Epithelial cell of esophagus (primary cell): ENCODE measurements at places on chromosomes 5 and 9.

DNA sequence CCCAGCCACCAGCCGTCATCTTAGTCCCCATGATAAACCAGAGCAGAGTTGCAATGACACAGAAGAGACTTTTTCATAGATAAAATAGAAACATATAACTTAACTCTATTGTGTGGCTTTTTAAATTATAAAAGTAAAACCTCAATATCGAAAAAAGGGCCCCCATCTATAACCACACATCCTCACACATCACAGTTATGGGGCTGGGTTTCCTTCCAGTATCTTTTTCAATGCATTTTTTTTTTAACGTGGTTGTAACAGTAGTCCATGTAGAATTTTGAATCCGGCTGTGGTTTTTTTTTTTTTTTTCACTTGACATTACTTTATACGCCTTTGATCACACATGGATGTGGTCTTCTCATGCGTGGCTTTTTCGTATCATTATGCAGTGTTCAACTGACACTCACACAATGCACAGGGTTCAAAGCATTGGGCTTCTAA lies 77.4 kb downstream of the CFAP77 start:
- no peak for DNase-seq

DNA sequence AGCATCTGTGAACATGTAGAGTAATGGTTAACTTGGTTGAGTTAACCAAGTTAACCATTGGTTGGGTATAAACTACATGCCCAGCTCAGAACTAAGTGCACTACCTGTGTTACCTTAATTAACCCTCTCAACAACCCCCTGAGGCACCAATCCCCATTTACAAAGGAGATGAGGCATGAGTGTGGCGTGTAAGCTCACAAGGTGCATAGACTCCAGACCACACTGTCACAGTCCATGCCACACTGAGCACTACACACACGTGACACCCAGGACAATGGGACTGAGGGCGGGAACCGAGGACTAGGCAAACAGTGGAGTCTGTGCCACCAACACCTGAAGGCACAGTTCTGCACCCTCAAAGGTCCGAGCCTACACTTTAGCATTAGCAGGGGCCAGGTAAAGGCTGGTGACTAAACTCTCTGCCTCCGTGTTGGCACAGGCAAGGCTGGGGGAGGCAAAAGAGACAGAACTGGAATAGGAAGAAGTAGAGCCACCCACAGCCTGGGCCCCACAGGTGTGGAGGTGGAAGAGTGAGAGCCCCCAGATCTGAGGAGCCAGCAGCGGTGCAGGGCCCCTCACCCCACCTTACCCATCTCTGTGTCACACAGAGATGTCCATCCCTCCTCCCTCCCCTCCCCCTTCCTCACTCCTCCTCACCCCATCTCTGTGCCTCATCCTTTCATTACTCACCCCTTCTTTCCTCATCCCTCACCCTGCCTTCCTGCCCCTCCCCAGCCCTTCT lies 2.2 kb upstream of the DNAJB5 start:
- DNase-seq: peak; percentile 76

DNA sequence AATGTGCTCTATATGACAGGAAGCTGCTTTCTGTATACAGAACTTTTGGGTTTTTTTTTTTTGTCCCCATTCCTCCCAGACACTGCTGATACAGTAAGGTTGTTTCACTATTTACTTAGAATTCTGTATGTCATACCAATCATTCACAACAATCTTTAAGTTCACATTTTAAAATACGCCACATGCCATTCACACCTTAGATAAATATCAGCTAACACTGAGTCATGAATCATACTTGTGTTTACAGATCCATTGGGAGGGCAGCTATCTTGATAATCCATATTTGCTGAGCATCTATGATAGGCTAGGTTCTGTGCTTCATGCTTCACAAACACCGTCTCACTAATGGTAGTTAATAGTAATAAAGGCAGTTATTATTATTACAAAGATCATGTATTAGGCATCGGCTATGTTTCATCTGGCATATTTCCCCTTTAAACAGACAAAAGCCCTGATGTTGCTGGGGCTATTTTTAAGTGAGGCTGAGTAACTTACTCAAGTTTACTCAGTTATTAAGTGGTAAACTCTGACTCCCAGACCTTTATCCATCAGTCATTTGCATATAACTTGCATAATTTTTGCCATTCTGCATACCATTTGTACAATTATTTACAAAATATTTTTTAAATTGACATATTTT lies 152.2 kb upstream of the HMHB1 start:
- DNase-seq: peak; percentile 61

DNA sequence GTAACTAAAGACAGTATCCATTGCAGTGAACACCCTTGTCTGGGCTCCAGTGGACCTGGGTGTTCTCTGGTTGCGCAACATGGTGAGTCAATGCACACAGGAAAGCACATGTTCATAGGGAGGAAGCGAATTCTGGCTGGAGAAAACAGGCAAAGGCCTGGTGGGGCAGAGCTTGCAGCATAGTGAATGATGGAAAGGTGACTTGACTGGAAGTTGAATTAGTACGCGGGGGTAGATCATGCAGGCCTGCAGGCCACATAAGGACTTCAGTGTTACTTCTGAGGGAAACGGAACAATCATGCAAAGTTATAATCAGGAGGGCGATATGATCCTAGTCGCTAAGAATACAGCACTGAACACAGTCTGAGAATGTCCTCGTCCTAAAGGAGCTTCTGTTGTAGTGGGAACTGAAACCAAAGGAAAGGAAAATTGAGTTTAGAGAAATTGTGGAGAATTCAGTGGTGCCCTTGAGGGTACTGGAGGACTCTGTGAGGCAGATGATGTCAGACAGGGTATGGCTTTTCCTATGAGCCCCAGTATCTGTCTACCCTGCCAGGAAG lies 71.9 kb upstream of the RANBP3L start:
- peak; percentile 98 for DNase-seq

GRCh38 chr5:68243681-68244080 lies 28.1 kb downstream of the PIK3R1 start:
- DNase-seq: no peak

DNA sequence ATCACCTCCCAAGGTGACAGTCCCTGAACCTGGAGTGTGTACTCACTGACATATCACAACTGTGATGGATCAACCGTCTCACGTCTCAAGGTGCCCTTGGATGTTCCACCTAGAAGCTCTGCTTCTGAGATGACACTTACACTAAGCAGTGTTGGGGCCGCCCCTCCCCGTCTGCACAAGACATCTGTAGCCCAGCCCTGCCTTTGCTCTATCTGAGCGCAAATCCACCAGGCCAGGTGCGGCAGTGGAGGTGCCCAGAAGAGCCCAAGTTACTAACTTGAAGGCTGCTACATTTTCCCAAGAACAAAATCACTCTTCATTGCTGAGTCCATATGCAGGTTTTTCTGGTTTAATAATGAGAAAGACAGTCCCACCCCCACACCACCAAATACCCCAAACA lies 148.3 kb downstream of the FSTL4 start:
- no peak for DNase-seq

DNA sequence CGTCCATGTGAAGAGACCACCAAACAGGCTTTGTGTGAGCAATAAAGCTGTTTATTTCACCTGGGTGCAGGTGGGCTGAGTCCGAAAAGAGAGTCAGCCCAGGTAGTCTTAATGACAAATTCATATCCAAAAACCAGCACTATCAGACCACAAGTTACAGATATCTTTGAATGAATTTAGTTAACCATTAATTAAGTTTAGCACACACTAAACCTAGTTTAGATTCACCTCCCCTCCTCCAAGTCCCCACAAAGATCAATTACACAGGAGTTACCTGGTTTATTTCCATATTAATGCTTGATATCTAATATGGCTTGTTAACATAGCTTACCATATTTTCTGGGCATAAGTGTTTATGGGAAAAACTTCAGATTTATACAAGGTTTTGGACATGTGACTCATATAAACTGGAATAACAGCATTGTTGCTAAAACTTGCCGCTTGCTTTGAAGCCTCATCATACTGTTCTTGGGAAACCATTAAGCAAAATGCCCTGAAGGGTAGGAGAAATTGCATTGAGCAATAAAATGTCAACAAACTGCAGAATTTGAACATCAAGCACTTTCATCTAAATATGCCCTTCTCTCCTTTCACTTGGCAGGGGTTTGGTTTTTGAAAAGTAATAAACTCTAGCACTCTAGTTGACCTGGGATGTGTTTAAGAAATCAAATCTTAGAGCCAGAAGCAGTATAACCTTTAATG lies 166.9 kb downstream of the SNCAIP start:
- DNase-seq: peak; percentile 96

DNA sequence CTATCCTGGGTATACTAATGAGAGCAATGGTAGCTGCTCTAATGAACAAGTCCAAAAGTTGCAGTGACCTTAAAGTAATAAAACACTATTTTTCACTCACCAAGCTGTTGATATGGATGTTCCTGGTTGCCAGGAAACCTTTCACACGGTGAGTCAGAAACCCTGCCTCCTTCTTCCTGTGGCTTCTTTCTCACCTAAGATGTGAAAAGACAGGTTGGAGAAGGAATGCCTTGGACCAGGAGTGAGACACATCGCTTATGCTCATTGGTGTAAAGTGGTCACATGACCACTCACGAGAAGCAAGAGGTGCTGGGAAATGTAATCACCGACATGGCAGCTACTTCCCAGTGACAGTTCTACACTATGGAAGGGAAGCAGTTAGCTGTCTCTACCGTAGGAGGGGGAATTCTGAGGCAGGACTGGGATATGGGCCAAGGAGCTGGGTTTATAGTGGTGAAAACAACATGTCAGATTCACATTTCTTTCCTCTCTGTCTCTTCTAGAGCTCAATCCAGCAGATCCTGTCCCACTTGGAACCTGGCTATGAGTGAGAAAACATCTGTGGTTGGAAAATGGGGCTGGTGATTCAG lies 320.4 kb upstream of the KLF4 start:
- DNase-seq: peak; percentile 84

GRCh38 chr5:6642655-6643054 lies 9.4 kb downstream of the SRD5A1 start:
- DNase-seq: no peak

GRCh38 chr9:124871156-124871561 lies 9.2 kb downstream of the ARPC5L start:
- DNase-seq: no peak

DNA sequence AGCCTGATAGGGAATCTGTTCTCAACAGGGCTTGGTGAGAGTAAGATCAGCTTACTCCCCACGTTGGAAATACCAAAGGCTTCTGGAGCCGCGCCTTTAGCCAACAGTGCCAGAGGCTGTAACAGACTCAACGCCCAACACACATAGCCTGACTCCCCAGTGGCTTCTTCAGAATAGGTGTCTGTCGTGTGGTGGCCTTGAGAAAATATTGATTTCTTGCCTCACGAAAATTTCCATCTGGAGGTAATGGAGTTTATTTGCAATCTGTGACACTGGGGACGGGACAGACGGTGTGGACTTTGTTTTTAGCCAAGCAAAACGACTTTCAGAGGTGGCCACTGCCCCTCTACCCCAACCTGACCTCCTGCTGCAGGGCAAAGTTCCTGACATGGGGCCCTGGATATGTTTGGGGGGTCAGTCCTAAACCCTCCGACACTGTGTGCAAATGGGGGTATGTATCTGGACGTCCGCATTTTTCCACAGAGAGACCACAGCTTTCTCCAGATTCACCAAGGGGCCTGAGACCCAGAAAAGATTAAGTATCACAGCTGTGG lies 189.3 kb downstream of the CDK5RAP2 start:
- no peak for DNase-seq

DNA sequence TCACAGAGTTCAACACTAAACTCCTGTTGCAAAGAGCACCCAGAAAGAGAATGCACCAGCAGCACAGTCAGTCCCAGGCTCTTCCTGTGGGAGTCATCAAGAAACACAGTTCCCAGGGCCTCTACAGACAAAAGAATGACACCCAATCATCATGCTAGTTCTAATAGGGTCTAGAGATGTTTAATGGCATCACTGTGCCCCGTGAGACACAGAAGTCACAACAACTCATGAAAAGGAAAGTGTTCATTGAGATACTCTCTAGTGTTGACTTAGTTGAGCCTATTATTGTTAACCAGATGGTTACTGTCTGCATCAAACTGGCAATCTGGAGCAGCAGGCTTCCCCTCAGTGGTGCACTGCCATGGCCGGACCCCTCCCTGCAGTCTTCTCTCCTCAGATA lies 1.6 kb downstream of the KLHL3 start:
- DNase-seq: peak; percentile 45

DNA sequence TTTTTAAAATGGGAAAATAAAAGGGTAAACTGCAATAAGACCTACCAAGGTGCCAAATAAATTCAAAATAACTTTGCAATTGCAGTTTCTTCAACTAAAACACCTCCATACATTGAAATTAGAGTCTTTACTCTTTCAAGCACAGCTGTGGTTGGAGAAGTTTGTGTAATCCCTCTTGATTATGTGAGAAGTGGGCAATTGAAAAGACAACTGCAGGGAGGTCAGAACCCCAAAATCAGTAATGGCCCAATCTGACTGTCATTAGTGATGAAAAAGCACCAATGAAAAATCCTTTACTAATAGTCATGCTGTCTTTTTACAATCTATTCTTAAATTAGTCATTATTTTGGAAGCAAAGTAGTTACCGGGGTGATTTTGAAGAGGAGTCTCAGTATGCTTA lies 116.7 kb upstream of the RGMB start:
- no peak for DNase-seq

- no peak for DNase-seq
Measured at GRCh38 chr5:103605277-103605676, 42.7 kb upstream of the NUDT12 start.

DNA sequence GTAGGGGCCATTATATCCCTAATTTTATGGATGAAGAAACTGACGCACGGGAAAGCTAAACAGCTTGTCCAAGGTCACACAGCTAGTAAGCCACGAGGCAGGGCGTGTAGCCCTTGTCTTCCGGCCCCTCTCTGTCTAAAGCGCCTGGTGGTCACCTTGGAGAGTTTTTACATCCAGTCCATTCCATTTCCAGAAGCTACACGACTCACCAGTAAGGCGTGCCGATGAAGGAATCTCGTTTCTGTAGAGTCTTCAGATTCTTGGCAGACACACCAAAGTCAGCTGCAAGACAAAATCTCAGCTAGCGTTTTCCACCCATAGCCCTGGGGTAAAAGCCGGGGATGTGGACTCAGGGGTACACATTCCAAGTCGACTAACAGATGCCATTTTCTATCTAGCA lies 80.5 kb downstream of the STK10 start:
- DNase-seq: peak; percentile 49

DNA sequence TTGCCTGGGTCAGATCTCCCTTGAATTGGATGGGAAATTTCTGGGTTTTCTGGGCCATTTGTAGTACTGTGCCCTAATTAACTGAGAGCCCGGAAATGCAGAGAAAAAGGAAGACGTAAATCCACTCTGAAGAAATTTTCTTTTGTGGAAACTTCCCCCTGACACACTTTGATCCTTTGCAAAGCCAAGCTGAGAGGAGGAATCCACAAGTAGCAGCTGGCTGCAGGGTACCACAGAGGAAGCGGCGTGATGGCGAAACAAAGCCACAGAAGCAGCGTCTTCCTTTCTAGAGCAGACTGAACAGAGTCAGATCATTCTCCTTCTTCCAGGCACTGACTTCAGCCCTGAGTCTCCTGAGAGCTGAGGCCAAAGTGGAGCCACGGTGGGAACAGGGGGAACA lies 47.1 kb upstream of the ZNF354A start:
- DNase-seq: no peak

DNA sequence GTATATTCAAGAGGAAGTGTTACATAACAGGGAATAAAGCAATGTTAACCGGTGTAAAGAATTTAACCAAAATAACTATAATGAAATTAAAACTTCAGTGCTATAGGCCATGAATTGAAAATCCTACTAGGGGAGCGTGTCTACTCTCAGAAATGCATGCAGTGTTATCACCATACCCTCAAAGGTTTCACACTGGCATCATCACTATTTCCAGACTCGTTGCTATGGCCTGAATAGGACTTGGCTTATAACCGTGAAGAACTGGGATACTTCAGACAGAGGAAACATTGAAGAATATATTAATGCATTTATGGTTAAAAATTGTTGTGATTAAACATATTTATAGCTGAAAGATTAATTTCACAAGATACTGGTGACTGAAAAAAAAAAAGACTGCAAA lies 154.9 kb downstream of the EPB41L4A start:
- DNase-seq: no peak
